Upper lobe of right lung (tissue), 1 donor: ENCODE measurements at places on chromosomes 11 and 22. TPM values are rescaled to one million over a fixed set of nuclear protein-coding genes. Genes with fewer than 3 reads are reported as not detected.
A peak's percentile ranks its signal among the peaks of the same experiment; 100 is the strongest.

DNA sequence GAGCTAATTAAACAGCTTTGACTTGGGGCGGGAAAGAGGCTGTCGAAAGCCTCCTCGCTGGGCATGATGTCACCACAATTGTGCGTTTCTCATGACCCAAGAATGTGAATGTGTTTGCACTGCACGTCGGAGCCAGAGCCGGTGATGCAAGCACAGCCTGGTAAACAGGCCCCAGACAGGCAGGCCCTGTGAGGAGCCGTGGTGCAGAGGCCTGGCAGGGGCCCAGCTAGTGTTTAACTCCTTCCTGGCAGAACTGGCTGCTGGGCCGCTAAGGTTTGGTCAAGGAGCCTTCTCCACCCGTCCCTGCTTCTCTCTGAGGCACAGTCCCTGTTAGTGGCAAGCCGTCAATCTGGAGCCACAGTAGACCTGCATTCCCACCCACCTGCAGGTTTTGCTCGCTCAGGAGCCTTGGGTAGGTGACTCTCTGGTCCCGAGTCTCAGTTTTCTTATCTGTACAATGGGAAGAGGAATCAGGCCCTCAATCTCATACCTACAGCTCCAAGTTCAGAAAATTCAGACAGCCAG lies 25.4 kb upstream of the SMTN start:
- no peaks in the 10 kb centered on the region for H3K36me3 ChIP-seq
- DNase-seq: peak; percentile 94
- no peak overlapping the region for H3K4me3 ChIP-seq
- H3K27me3 ChIP-seq: no peaks in the 10 kb centered on the region

DNA sequence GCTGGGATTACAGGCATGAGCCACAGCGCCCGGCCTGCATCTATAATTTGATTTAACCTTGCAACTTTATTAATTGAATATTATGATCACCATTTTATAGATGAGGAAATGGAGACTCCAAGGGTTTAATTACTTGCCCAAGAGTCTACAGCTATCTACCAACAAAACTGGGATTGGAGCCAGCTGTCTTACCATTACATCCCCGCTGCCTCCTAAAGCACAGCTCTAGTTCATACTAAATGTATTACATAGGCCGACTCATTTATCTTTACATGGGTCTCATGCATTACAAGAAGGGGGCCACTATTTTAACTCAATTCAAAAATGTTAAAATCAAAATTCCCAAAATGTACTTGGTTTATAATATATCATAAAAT lies 14.1 kb upstream of the TMA7B start:
- peaks cover 14% of the 10 kb centered on the region for H3K4me1 ChIP-seq
- H3K27me3 ChIP-seq: peaks cover 30% of the 10 kb centered on the region
- DNase-seq: no peak
- H3K27ac ChIP-seq: no peak overlapping the region
- H3K4me3 ChIP-seq: no peak overlapping the region

DNA sequence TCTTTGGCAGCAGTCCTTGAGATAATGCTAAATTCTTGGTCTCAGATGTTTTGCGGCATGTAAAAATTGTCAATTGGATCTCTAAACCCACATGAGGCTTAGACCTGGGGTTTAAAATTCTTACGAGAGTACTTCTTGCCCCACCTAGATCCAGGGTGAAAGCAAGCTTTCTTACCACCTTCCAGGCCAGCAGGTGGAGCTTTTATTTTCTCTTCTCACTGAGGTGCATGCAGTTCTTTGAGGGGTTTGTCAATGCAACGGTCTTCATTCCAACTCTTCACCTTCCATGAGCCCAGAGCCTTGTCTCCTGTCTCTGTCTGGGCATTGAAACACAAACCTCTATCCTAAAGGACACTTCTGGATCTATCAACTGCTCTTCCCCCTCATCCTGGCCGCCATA lies 154.1 kb downstream of the MYO18B start:
- H3K27ac ChIP-seq: no peak overlapping the region
- no peaks in the 10 kb centered on the region for H3K27me3 ChIP-seq
- no peak for DNase-seq
- H3K4me3 ChIP-seq: no peak overlapping the region

DNA sequence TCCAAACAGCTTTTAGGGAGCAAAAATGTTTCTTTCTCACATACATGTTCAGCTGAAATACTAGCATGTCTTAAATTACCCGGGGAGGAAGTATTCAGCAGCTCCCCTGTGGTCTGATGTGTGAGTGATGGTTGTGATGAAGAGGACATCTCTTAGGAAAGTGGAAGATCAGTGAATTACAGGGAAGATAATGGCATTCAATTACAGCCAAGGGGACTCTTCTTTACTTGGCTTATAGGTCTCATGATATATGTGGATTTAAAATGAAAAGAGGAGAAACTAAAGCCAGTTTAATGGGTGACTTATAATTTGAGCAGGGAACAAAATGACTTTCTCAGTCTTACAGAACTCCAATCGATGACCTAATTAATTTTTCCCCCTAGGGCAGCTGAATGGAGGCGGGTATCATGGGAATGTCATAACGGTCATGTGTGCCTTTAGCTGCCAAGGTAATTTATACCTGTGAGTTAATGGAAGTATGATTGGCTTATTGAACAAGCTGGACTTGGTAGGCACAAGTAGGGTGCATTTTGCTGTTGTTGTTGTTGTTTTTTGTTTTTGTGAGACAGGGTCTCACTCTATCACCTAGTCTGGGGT lies 198.8 kb downstream of the HIPK3 start:
- H3K36me3 ChIP-seq: no peaks in the 10 kb centered on the region
- H3K4me3 ChIP-seq: no peak overlapping the region
- no peak overlapping the region for H3K27ac ChIP-seq
- H3K4me1 ChIP-seq: no peaks in the 10 kb centered on the region
- no peak for DNase-seq

- H3K4me1 ChIP-seq: no peaks in the 10 kb centered on the region
- no peak overlapping the region for H3K4me3 ChIP-seq
- H3K36me3 ChIP-seq: peaks cover 26% of the 10 kb centered on the region
- no peak for DNase-seq
Observed at GRCh38 chr22:45709866-45710265, 38.2 kb downstream of the ATXN10 start.

- no peak for DNase-seq
- H3K36me3 ChIP-seq: peaks cover 42% of the 10 kb centered on the region
- no peaks in the 10 kb centered on the region for H3K27me3 ChIP-seq
- peaks cover 5% of the 10 kb centered on the region for H3K4me1 ChIP-seq
- no peak overlapping the region for H3K4me3 ChIP-seq
Observed at GRCh38 chr11:44113018-44113417, 17.5 kb downstream of the EXT2 start.

SCGB1C1 gene
- total RNA-seq: not detected

DNA sequence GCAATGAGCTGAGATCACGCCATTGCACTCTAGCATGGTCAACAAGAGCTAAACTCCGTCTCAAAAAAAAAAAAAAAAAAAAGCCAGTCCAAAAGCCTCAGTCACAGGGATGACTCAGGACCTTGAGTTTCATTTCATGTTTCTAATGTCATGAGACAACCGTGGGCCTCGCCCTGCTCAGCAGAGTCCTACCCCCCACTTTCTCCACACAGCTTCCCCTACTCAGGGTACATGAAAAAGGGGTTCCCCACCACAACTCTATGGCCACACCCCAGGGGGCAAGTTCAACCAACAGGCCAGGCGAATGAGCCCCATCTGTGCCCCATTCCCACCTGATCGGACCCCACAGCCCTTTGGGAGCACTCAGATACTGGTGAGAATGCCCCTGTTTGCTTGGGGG lies 24.3 kb upstream of the ADA2 start:
- H3K36me3 ChIP-seq: no peaks in the 10 kb centered on the region
- H3K27me3 ChIP-seq: no peaks in the 10 kb centered on the region
- no peak overlapping the region for H3K4me3 ChIP-seq
- H3K4me1 ChIP-seq: no peaks in the 10 kb centered on the region
- peak; percentile 72 for DNase-seq

- H3K4me1 ChIP-seq: no peaks in the 10 kb centered on the region
- H3K27ac ChIP-seq: no peak overlapping the region
- no peaks in the 10 kb centered on the region for H3K36me3 ChIP-seq
- H3K27me3 ChIP-seq: peaks cover 3% of the 10 kb centered on the region
Observed at GRCh38 chr22:22838148-22838786, 49.3 kb upstream of the IGLL5 start.
